ENCODE measurements at places on chromosomes 5 and 9.
A peak's percentile ranks its signal among the peaks of the same experiment; 100 is the strongest.

GRCh38 chr5:17832949-17833745 is 198.9 kb downstream of the TAF11L14 start:
- no peak for DNase-seq

DNA sequence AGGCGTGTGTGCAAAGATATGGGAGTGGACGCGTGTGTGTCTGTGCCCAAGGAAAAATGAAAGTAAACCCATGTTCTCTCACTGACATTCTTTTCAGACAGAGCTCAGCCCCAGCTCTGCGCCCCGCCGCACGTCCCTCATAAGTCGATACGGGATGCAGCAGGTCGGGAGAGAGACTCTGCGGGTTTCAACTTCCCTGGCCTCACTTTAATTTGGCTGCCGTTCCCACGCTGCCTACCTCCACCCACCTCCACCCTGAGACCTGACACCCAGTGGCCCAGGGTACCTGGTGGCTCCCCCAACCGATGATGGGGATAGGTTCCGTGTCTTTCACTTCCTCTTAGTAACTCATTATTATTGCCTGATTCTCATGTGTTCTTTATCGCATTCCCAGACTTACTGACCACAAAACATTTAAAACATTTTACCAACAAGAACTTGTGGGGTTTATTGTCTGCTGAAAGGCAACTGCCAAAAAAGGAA is 19.4 kb downstream of the LHX2 start:
- DNase-seq = no peak

GRCh38 chr5:53059281-53059680 is 50.3 kb downstream of the MOCS2 start:
- no peak for DNase-seq

DNA sequence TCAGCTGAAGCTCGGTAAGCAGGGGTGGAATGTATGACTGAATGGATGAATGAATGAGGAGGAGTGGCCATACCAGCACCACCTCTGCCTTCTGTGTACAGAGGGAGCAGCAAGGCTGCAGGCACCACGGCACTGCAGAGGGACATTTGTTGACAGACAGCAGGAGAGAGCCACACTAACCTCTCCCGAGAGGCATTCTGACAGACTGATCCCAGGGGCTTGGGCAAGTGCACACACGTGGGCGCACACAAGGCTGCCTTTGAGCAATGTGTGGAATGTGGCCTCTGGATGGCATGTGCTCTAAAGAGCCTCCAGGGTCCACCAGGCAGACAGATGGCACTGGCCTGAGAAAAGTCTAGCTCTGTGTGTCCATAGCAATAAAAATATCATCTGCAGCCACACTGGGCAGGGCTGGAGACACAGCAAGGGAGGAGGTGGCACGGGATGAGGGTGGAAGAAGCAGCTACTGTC is 111.8 kb downstream of the ACTL7B start:
- DNase-seq = peak; percentile 54

- DNase-seq = no peak
Measured at GRCh38 chr5:33291216-33292000, 149.4 kb upstream of the TARS1 start.

DNA sequence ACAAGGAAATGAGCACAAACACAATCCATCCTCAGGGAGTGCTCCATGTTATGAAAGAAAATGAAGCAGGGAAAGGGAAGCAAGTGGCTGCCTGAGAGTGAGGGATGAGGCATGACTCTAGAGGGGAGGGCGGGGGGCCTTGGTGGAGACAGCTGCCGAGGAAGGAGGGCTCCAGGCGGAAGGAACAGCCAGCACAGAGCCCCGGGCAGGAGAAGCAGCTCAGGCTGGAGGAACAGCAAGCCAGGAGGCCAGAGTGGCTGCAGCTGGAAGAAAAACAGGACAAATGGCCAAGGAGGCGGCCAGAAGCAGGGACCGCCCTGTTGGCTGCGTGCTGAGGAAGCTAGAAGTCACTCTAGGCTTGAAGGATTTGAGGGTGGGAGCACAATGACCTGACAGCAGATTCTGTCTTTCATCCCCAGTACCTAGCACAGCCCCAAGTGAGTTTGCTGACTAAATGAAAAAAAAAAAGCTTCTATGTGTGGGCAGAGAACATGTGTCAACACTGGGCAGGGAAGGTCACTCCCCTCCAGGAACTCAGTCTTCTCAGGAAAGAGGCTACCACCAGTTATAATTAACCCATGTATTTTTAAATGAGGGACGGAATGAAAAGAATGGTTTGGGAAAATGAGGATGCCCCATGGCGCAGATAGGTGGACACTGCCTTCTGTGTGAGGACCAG is 142.8 kb downstream of the DCP2 start:
- DNase-seq = no peak

GRCh38 chr9:126690431-126691051 is 76.8 kb downstream of the LMX1B start:
- DNase-seq = peak; percentile 45

DNA sequence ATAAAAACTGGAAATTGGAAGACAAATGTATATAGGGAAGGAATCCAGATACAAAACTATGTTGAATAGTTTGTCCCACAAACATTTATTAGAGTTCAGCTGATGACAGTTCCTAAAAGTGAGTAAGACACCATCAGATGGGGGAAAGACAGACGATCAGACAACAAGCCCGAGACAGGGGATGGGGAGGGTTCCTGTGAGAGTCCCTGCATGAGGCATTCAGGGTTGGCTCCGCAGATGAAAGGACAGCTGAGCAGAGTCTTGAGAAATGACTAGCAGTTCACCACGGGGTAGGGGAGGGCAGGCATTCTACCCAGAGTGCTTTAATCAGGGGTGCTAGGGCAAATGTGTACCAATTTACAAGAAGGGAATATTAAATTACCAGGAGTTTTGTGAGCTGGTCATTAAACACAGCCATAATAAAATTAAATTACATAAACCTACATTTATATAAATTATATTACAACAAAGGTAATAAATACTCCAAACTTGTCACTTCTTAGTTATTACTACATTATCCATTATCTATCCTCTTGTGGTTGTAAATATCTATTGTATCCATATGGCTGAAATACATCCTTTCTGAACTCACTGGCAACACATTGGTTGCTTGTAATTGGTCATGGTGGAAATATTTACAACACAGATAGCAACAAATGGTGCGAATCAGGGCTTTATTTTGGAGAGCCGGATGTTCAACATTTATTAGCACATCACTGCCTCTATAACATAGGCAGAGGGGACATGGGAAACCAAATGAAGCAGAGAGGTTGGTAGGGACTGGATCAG is 27.8 kb downstream of the TNFSF15 start:
- no peak for DNase-seq

- DNase-seq = no peak
Measured at GRCh38 chr9:129390541-129390940, 212.5 kb upstream of the IER5L start.

DNA sequence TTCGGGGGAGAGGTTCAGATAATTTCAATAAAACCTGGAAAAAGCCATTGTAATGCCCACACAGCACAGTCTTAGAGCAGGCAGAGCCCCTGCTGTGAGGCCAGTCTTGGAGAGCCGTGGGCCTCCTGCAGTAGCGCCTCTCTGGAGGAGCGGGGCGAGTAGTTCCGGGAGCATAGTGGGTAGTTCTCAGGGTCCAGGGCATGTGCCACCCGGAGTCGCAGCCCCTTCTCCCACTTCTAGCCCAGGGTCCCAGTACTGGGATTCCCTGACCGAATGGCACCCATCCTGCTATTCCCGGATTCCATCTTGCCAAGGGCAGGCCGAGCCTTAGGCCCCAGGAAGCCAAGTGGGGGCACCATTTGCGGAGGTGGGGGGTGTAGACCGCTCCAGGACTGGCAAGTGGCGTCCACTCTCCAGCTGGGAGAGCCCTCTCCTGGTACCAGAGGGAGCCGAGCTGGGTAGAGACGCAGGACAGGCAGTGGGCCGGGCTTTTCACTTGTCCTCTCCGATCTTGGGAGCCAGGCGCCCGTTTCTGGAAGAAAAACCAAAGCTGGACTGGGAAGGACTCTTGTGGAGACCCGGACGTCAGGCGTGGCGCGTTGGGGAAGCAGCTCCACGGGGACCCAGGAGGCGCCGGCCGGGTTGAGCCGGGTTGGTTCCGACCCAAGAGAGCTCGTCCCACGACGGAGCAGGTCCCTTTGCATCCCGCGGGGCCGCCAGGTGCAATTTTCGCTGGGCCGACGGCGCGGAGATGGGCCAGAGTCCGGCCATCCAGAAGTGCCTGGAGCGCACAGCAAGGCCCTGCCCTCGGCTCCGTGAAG is 12.1 kb downstream of the PROP1 start:
- DNase-seq = no peak

DNA sequence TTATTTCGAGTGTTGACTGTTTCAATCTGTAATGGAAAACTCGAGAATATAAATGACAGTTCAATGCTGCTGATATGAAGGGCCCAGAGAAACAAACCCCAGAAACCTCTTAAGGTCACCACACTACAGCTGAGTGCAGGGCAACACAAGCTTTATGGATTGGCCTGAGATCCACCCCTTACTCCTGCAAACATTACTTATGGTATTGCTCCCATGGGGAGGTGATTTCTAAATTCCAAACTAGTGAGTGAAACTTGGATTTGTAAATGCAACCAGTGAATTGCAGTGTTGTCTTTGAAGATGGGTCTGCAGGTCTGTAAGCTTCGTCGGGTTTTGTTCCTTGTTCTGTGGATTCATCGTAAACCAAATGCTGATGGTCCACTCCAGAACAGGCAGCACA is 85.4 kb downstream of the NTRK2 start:
- no peak for DNase-seq

Measured in brain (organoid and tissue), 16 donors.